GM23248 (cell line): ENCODE measurements at places on chromosomes 5 and 9. TPM values are rescaled to one million over a fixed set of nuclear protein-coding genes. Genes with fewer than 3 reads are reported as not detected.

DNA sequence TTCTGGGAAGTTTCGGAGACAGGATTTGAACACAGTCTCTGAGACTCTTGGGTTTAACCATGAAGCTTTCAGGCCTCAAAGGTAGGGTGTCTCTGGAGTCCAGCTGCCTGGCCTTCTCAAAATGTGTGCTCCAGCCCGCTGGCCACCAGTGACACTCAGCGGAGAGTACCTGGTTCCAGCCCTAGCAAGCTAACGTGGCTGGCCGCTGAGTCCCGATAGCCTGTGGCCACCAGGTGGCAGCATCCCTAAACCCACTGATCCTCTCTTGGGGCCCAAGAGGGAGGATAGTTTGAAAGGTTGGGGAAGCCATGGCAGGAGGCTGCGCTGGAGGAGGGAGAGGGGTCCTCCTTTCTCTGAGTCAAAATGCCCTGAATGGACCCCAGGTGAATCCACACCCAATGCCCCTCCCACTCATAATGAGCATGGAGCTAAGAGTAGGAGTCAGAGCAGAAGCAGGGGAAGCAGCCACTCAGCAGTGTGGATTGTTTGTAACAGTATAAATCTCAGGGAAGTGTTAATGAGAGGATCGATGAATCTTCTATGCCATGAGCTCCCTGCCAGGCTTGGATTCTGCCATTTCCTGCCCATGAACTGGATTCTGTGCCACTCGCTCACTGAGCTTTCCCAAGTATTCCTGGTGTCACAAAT lies 5.4 kb upstream of the TIFAB start:
- H3K36me3 ChIP-seq = no peaks in the 10 kb centered on the region
- no peak overlapping the region for H3K4me3 ChIP-seq
- H3K4me1 ChIP-seq = peaks cover 18% of the 10 kb centered on the region
- DNase-seq = peak; percentile 74
- H3K27me3 ChIP-seq = no peaks in the 10 kb centered on the region

GRCh38 chr5:14399054-14399692 lies 182.4 kb upstream of the OTULINL start:
- peaks cover 60% of the 10 kb centered on the region for H3K4me1 ChIP-seq
- peak overlapping the region; percentile 1; the same call in 1 of the 2 replicates for H3K4me3 ChIP-seq
- H3K36me3 ChIP-seq = peaks cover 60% of the 10 kb centered on the region
- peak; percentile 82 for DNase-seq
- peak overlapping the region; percentile 74 for H3K27ac ChIP-seq
- no peaks in the 10 kb centered on the region for H3K27me3 ChIP-seq

DNA sequence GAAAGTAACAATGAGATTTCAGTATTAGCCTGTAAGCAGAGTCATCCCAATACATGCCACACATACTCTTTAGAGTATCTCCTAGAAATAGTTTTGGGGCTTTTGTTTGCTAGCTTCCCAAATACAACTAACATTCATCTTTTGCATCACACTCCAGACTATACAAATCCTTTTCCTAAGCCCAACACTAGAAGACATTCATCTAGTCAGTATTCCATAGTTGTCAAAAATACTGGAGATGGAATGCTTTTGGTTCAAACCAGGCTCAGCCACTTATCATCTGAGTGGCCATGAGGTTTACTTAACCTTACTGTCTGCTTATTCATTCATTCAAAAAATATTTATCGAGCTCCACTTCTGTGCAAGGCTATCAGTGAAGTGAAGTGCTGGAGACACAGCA lies 205.1 kb upstream of the SGCD start:
- no peak overlapping the region for H3K4me3 ChIP-seq
- peak; percentile 30 for DNase-seq
- H3K27me3 ChIP-seq = no peaks in the 10 kb centered on the region
- H3K4me1 ChIP-seq = peaks cover 25% of the 10 kb centered on the region
- peak overlapping the region; percentile 43 for H3K27ac ChIP-seq

CBY3 gene
- not detected in 2 replicates for total RNA-seq

DNA sequence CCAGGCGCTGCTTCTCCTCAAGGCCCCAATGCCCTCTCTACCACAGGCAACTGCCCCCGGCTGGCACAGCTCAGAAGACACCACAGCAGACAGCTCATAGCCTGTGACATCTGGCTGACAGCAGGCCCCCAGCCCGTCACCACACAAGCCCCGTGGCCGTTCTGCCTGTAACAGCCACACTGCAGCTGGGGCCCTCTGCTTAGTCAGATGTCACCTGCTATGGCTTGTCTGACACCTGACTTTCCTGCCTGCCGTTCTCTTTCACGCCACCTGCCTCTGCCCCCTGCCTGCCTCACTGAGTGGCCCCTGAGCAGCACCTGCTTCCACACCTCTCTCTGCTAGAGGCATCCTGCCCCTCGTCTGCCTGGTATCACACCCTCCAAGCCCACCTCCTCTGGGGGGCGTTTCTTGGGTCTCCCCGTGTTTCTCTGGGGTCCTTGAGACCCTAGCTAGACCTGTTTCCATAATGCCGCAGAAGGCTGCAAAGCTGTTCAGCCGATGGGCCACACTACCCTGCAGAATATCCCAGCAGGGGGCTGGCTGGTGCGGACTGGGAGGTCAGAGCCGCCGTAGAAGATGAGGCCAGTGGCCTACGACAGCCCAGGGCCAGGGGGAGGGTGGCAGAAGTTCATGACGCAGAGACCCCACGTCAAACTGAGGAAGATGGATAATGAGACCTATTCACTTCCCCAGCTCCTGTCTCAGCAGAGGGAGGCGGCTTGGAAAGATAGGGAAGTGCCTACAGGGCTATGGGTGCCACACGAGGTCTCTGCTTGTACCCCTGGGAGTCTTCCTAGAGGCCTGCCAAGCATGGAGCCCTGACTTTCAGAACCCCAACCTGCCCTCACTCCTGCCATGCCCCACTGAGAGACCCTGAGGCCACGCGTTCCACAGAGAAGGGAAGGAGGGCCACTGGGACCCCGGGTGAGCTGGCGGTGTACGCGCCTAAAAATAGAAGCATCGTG lies 95.1 kb downstream of the ZNF354C start:
- H3K36me3 ChIP-seq = 0 out of 2 replicates have a peak, but pooled peaks cover 19% of the 10 kb centered on the region
- no peak overlapping the region for H3K4me3 ChIP-seq
- no peaks in the 10 kb centered on the region for H3K4me1 ChIP-seq
- DNase-seq = no peak

- DNase-seq = no peak
- no peaks in the 10 kb centered on the region for H3K27me3 ChIP-seq
- no peak overlapping the region for H3K4me3 ChIP-seq
- no peak overlapping the region for H3K27ac ChIP-seq
Measured at GRCh38 chr9:131273856-131274673, 2.2 kb downstream of the FAM78A start.

DNA sequence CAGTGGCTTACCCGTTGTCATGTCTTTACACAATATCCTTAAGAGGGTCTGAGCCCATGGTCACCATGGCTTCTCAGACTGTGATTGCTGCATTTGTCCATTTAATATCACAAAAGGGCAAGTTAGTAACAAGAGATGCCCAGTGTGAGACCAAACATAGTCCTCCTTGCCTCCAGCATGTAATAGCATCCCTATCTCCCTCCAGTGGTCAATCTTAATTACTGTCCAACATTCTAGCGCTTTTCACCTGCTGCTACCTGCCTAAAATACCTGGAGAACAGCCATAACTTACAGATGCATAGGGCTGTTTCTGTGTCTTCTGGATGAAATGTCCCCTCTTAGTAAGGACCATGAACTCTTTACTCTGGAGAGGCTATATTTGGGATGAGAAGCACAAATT lies 267.2 kb upstream of the DAB2 start:
- no peak overlapping the region for H3K4me3 ChIP-seq
- H3K4me1 ChIP-seq = no peaks in the 10 kb centered on the region
- H3K27me3 ChIP-seq = no peaks in the 10 kb centered on the region
- H3K36me3 ChIP-seq = no peaks in the 10 kb centered on the region
- no peak overlapping the region for H3K27ac ChIP-seq

GRCh38 chr5:6632324-6632887 lies 438 bp downstream of the NSUN2 start:
- H3K4me1 ChIP-seq = peaks cover 15% of the 10 kb centered on the region
- H3K4me3 ChIP-seq = peak overlapping the region; percentile 82
- peak overlapping the region; percentile 93 for H3K27ac ChIP-seq
- DNase-seq = peak; percentile 76
- peaks cover 7% of the 10 kb centered on the region for H3K36me3 ChIP-seq

- no peak overlapping the region for H3K27ac ChIP-seq
- DNase-seq = no peak
- no peaks in the 10 kb centered on the region for H3K27me3 ChIP-seq
- no peak overlapping the region for H3K4me3 ChIP-seq
- H3K36me3 ChIP-seq = no peaks in the 10 kb centered on the region
- no peaks in the 10 kb centered on the region for H3K4me1 ChIP-seq
Measured at GRCh38 chr9:38662763-38663593, 42.6 kb upstream of the ANKRD18A start.

PCDHGB5 gene
- 13.2 and 14.9 TPM in 2 replicates for total RNA-seq

SNCAIP gene
- 2.4 and 4.0 TPM in 2 replicates for total RNA-seq

DNA sequence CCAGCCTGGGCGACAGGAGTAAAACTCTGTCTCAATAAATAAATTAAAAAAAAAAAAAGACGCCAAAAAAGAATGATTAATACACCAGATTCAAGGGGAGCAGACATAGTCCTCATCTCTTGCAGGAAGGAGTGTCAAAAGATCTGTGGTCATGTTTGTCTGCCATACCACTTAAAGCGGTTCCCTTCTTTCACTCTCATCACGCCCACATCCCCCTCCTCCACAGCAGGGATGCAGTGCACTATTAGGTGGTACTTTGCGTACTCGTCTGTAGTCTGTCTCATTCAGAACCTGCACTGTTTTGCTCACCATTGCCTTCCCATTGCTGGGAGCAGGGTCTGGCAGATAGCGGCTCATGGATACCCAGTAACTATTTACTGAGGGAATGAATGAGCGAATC lies 11.2 kb downstream of the CDHR2 start:
- H3K27ac ChIP-seq = no peak overlapping the region
- no peaks in the 10 kb centered on the region; the same call in 1 of the 2 replicates for H3K27me3 ChIP-seq
- H3K36me3 ChIP-seq = no peaks in the 10 kb centered on the region

DNA sequence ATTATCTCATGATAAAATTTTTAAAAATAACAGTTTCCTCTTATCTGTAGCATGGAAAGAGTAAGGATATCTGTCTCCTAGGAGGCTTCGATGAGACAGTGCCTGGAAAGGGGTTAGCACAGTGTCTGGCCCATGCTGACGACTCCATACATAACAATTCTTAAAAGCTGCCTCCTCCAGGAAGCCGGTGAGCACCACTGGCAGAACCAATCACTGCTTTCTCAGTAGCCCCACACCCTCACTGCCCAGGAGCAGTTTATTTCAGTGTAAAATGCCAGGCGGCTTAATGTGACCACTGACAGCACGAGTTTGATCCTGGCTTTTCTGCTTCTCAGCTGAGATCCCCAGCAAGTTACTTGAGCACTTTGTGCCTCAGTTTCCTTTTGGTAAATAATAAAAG lies 1.2 kb upstream of the NIPAL4 start:
- no peak for DNase-seq
- H3K36me3 ChIP-seq = no peaks in the 10 kb centered on the region
- peaks cover 6% of the 10 kb centered on the region for H3K4me1 ChIP-seq
- no peak overlapping the region for H3K4me3 ChIP-seq
- H3K27me3 ChIP-seq = peaks cover 22% of the 10 kb centered on the region
- H3K27ac ChIP-seq = no peak overlapping the region

LURAP1L gene
- 16.2 and 30.4 TPM in 2 replicates for total RNA-seq

- no peaks in the 10 kb centered on the region for H3K27me3 ChIP-seq
- H3K4me1 ChIP-seq = no peaks in the 10 kb centered on the region
- DNase-seq = no peak
- H3K27ac ChIP-seq = no peak overlapping the region
Measured at GRCh38 chr5:180960209-180960608, 28.4 kb upstream of the BTNL3 start.

GRCh38 chr9:127738666-127739065 lies 3.6 kb upstream of the TOR2A start:
- no peaks in the 10 kb centered on the region for H3K36me3 ChIP-seq
- H3K27me3 ChIP-seq = no peaks in the 10 kb centered on the region
- peaks cover 17% of the 10 kb centered on the region for H3K4me1 ChIP-seq
- H3K27ac ChIP-seq = no peak overlapping the region
- DNase-seq = no peak

DNA sequence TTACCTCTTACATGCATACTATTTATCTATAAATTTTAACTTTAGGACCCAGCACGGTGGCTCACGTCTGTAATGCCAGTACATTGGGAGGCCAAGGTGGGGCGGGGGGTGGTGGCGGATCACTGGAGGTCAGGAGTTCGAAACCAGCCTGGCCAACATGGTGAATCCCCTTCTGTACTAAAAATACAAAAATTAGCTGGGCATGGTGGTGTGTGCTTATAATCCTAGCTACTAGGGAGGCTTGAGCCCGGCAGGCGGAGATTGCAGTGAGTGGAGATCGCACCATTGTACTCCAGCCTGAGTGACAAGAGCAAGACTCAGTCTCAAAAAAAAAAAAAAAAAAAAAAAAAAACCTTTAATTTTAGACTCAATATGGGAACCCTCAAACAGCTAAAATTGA lies 1582.6 kb upstream of the NUDT12 start:
- H3K4me1 ChIP-seq = no peaks in the 10 kb centered on the region
- no peaks in the 10 kb centered on the region for H3K36me3 ChIP-seq
- no peak overlapping the region for H3K27ac ChIP-seq
- DNase-seq = no peak
- no peak overlapping the region for H3K4me3 ChIP-seq

DNA sequence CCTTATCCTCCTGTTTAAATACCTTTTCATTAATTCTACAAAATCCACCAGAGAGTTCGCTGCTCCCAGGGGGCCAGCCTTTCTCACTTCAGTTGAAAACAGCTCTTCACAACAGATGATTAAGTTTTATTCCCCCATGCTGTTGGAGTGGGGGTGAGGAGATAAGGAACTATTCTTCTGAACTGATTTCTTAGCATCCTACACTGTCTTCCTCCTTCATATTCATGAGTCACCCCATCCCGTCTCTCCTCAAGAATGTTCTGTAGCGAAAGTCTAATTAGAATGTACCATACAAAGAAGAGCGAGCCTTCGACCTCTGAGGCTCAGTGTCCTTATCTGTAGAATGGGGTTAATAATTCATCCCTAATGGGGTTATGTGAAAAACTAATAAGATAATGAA lies 138.0 kb downstream of the PIK3R1 start:
- no peak overlapping the region for H3K4me3 ChIP-seq
- no peak overlapping the region for H3K27ac ChIP-seq
- no peaks in the 10 kb centered on the region for H3K4me1 ChIP-seq
- no peaks in the 10 kb centered on the region for H3K27me3 ChIP-seq
- peak; percentile 36 for DNase-seq

- DNase-seq = peak; percentile 59
- H3K27ac ChIP-seq = peak overlapping the region; percentile 51
- H3K4me3 ChIP-seq = no peak overlapping the region
- peaks cover 19% of the 10 kb centered on the region for H3K4me1 ChIP-seq
- H3K36me3 ChIP-seq = peaks cover 8% of the 10 kb centered on the region; the same call in 1 of the 2 replicates
- no peaks in the 10 kb centered on the region for H3K27me3 ChIP-seq
Measured at GRCh38 chr9:127847178-127847510, 7.3 kb downstream of the ENG start.
